ENCODE measurements at places on chromosomes 5 and 9. TPM values are rescaled to one million over a fixed set of nuclear protein-coding genes. Genes with fewer than 3 reads are reported as not detected.
A peak's percentile ranks its signal among the peaks of the same experiment; 100 is the strongest.

EPB41L4B gene
- 1.6 TPM for total RNA-seq

DNA sequence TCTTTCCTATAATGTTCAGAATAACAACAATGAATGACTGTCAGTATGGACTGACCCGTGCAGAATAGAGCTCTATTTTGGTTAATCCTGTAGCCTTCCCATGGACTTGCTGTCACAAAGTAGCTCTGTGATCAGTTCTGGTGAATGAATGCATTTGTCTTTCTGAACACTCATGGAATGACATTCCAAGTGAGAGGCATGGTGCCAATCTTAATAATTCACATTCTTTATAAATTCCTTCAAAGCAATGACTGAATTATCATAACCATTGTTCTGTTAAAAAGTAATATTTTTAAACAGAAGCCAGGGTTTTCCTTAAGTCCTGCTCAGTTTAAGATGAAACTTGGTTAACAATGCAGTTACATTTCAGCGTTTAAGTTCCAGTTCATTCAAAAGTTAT, 360.5 kb downstream of the ICE1 start:
- H3K27ac ChIP-seq, result no peak overlapping the region
- H3K27me3 ChIP-seq, result no peaks in the 10 kb centered on the region
- no peak for DNase-seq
- H3K4me3 ChIP-seq, result no peak overlapping the region

- no peaks in the 10 kb centered on the region for H3K4me1 ChIP-seq
- H3K4me3 ChIP-seq, result no peak overlapping the region
- H3K27me3 ChIP-seq, result peaks cover 8% of the 10 kb centered on the region
Observed at GRCh38 chr5:57442080-57442839, 40.4 kb downstream of the ACTBL2 start.

GRCh38 chr9:136857581-136858412, 5.7 kb downstream of the MAMDC4 start:
- DNase-seq, result no peak
- peaks cover 4% of the 10 kb centered on the region for H3K4me1 ChIP-seq
- H3K36me3 ChIP-seq, result peaks cover 4% of the 10 kb centered on the region
- H3K27me3 ChIP-seq, result no peaks in the 10 kb centered on the region
- no peak overlapping the region for H3K4me3 ChIP-seq
- no peak overlapping the region for H3K27ac ChIP-seq

DNA sequence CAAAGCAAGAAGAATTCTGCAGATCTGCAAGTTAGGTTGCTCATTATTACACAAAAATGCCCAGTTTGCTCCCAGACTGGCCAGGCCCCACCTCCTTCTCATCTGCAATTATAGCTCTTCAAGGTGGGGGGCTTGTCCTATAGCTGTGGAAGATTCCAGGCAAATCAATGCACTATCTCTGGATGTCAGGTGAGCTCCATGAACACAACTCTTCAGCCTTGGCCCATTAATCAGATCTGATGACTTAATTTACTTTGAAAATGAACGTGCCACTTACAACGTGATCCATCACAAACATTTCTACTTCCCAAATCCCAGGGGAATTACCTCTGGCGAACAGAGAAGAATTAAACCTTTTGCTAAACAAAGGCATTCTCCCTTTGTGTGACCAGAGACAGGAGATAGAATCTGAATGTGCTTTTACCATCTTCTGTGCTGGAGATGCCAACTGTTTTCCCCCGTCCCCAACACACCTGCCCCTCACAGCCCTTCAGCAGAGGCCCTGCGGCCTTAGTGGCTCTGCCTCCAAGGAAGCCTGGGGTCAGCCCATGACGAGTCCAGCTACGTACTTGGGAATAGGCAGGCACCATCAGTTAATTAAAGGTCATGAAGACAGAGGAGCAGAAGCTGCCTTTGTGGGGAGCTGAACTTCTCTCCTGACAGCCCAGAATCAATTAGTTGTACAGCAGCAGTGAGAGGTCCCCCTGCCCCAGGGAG, 60.5 kb downstream of the SNX18 start:
- H3K27ac ChIP-seq, result no peak overlapping the region
- no peak overlapping the region for H3K4me3 ChIP-seq
- no peaks in the 10 kb centered on the region for H3K36me3 ChIP-seq
- no peak for DNase-seq
- no peaks in the 10 kb centered on the region for H3K4me1 ChIP-seq
- no peaks in the 10 kb centered on the region for H3K27me3 ChIP-seq

GRCh38 chr5:135190416-135191083, 156.5 kb upstream of the PITX1 start:
- peaks cover 5% of the 10 kb centered on the region for H3K4me1 ChIP-seq
- H3K4me3 ChIP-seq, result peak overlapping the region; percentile 88
- H3K27ac ChIP-seq, result no peak overlapping the region
- H3K36me3 ChIP-seq, result no peaks in the 10 kb centered on the region
- no peak for DNase-seq
